ENCODE measurements at places on chromosomes 16 and 17.
A peak's percentile ranks its signal among the peaks of the same experiment; 100 is the strongest.

DNA sequence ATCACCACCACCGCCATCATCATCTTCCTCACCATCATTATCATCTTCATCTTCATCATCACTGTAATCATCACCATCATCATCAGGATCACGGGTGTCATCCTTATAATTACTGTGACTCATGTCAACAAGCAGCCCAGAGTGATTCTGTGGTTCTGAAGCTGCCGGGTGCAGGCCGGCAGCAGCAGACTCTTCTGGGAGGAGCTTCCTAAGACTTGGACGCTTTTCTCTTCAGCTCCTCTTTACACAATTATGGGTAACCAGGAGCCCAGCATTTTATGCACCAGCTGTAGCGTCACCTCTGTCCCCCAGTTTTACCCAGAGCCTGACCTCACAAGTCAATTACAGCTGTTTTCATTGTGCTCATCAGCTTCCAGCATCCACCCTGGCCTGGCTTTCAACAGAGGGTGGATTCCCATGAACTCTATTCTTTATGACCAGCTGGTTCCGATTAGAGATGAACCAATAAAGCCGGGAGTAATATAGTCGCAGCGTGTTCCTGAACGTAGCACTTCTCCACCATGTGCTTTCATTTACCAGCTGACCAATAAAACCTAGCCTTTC, 275.8 kb downstream of the FOXL1 start:
- no peak for DNase-seq

DNA sequence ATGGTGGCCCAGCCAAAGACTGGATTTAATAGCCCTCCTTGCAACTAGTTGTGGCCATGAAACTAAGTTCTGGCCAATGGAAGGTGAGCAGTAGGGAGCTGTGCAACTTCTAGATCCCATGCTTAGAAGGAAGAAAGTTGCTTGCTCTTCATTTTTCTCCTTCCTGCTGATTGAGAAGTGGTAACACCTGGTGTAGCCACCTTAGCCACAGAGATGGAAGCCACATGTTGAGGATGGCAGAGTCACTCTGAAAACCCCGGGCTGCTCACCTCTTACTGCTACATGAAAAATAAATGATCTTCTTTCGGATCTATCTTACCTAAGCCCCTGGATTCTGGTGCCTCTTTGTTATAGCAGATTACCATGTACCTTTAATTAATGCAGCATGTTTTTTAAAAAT, 10.3 kb upstream of the ATP5MC1 start:
- peak; percentile 25 for DNase-seq

DNA sequence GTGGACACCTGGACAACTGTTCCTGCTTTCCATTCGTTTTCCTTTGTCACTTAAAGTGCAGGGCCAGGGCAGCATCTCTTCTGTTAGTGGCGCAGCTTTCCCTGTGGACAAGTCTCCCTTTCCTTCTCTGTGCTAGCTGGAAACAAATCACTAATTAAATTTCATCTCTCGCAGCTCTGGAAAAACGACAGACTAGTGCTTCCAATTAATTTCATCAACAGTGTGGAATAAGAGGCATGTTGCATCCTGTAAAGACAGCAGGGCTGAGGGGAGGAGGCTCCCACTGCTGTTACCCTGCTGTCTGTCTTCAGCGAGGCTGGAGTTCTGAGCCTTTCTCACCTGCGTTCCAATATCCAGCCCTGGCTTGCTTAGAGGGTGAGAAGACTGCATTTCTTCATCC, 352.1 kb upstream of the HSBP1 start:
- no peak for DNase-seq

GRCh38 chr17:77457572-77458201, 316.9 kb downstream of the SEC14L1 start:
- DNase-seq = no peak

DNA sequence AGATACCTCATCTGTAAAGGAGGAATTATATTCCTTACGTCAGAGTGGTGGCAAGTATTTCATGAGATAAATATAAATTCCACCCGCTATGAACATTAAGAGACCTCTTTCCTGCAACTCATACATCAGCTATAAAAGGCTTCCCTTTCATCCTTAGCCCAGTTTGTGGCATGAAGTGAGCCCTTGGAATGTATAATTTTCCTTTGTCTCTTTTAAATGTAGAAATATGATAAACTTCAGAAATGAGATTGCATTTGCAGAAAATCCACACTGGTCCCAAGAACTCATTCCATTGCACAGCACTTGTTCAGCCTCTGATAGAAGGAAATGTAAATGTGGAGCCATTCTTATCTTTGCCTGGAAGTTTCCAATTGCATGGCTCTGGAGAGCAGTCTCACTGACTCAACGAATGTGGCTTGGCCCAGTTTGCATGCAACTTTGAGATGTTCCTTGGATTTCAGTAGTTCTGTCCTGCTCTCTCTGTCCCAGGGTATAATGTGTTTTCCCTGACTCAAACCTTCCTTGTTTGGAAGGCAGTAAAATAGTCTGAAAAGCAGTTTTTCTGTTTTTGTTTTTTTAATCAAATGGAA, 746.4 kb downstream of the CDH11 start:
- no peak for DNase-seq

DNA sequence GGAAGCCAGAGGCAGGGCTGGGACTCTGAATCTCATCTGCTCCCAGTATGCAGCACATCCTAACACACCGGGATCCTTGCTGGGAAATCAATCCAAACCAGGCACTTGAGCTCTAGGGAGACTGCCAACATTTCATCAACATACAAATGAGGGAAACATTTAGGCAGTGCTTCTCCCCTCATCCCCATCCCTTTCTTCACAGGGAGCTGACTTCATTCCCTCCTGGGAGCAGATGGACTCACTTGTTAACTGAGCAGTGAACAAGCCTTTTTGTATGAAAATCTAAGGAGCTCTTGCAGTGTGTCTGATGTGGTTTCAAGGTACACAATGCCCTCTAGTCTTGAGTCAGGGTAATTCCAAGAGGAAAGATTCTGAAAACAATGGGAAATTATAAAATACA, 96.3 kb downstream of the TMEM114 start:
- DNase-seq = no peak

DNA sequence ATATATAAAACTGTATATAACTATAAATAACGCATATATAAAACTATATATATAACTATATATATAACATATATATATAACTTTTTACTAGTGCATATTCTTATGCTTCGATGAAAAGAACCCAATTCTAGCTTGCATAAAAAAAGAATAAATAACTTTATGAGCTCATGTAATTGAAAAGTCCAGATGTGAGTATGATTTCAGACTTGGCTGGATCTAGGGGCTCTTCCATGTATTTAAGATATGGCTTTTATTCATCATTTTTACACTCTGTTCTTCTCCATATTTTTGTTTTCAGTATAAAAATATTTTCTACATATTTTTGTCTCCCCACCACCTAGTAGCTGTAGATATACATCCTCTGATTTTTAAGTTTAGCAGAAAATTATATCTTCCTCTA, 417.5 kb downstream of the CDH11 start:
- no peak for DNase-seq

DNA sequence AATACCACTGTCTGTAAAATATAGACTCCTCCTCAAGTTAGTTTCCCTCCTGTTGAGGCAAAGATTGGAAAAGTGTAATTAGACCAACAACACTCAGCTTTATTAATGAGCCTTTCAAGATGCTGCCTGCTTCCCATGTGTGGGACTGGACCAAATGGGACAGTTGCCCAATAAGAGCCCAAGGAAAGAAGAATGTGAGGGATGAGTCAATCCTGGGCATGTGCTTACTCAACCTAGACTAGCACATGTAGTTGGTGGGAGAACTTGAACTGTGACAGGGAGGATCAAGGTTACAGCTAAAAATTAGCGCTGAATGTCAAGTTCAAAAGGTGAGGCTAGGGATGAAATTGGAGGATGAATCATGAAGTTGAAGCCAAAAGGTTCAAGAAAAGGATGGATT, 435.5 kb downstream of the CA10 start:
- DNase-seq = no peak

DNA sequence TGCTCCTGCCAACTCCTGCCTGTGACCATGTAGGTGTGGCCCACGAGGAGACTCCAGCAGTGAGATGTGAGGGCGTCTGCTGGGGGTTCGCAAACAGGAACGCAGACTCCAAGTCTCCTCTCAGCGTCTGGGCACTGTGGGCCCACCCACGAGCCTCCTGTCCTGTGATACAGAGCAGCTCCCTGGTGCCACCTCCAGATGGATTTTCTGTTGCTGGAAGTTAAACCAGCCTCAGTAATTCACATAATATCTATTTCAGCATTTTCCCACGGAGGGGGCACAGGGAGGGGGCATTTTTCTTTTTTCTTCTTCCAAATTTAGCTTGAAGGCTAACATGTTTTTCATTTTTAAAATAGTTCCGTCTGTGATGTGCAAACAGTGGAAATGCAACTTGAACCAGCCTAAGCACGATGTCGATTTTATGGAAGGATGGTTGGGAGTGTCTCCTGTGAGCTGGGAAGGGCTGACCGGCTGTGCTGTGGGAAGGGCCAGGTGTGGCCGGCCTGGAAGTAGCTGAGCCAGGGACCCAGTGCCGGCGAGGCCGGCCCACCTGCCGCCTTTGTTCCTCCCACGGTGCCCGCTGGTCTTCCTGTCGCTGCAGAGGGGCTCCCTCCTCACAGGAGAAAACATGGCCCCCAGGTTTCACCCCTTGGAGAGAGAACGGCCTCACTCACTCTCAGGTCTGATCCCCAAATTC, 3.9 kb upstream of the RAB40B start:
- no peak for DNase-seq

DNA sequence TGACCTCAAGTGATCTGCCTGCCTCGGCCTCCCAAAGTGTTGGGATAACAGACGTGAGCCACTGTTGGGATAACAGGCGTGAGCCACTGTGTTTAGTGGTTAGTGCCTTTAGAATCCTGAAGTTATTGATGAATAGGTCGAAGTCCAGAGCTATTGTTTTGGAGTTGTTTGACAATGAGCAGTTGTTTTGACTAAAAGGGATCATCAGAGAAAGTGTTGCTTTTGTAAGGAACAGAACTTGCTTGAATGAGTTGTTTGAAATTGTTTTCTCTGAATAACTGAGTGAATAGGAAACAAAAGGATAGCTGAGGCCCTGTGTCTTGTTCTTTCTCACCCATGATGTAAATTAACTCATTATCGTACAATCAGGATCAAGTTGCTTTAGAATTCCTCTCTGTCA, 46.6 kb downstream of the PRPSAP2 start:
- DNase-seq = no peak

- no peak for DNase-seq
These were observed 8.2 kb downstream of the FN3K start for GRCh38 chr17:82743344-82744219.

DNA sequence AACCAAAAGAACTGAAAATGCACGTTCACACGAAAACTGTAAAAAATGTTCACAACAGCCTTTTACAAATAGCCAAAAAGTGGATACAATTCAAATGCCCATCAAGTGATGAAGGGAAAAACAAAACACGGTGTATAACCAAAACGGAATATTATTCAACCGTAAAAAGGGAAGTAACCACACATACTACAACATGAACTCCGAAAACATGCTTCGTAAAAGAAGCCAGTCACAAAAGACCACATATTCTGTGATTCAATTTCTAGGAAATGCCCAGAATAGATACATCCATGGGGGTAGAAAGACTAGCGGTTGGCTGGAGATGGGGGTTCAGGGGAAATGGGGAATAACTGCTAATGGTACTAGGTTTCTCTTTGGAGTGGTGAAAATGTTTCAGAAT, 81.5 kb upstream of the TRAP1 start:
- no peak for DNase-seq

GRCh38 chr16:72464597-72465368, 292.8 kb upstream of the PMFBP1 start:
- no peak for DNase-seq

DNA sequence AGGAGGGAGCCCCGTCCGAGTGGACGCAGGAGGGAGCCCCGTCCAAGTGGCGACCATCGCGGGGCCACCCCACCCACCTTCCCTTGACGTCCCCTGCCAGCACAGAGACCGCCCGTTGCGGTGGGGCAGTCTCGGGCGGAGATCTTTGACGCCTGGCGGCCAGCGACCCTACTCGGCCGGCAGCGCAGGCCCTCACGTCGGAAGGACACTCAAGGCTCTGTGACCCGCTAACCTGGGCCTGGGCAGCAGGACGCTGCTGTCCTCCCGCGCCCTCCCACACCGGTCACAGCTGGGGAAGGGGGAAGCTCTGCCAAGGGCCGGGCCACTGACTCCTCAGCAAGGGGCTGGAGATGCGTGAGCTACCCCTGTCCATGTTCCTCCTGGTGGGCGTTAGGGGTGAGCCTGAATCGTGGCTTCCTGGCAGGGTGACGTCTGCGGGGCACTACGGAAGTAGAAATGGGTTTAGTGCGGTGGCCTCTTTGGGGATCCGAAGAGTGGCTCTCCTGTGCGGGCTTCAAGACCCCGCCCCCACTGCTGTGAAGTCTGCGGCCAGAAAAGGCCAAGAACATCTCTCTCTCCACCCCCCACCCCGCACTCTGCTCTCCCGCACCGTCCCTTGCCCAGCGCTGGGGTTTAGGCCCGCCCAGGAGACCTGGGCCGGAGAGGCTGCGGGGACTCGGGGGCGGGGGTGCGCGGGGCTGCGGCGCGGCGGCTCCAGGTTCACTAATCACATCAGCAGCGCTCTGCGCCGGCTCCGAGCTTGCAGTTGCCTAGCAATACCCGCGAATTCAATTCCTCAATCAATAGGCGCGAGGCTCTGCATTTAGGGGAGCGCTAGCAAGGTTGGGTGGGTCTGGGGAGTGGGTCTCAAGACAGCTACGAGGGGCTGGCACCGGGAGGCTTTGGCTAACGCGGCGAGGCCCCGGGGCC, 5.8 kb downstream of the CBX8 start:
- DNase-seq = no peak

DNA sequence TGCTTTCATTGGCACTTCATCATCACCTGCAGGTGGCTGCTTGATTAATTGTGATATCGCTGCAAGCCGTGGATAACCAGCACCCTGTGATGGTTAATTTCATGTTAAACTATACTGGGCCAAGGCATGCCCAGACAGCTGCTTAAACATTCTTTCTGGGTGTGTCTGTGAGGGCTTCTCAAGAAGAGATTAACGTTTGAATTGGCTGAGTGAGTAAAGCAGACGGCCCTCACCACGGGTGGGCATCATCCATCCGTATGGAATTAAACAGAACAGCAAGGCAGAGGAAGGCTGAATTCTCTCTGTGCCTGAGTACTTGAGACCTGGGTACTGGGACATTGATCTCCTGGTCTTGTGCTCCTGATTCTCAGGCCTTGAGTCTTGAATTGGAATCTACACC, 7.1 kb upstream of the ZNF213 start:
- no peak for DNase-seq

- no peak for DNase-seq
These were observed 24.9 kb upstream of the CRYM start for GRCh38 chr16:21302898-21303528.

DNA sequence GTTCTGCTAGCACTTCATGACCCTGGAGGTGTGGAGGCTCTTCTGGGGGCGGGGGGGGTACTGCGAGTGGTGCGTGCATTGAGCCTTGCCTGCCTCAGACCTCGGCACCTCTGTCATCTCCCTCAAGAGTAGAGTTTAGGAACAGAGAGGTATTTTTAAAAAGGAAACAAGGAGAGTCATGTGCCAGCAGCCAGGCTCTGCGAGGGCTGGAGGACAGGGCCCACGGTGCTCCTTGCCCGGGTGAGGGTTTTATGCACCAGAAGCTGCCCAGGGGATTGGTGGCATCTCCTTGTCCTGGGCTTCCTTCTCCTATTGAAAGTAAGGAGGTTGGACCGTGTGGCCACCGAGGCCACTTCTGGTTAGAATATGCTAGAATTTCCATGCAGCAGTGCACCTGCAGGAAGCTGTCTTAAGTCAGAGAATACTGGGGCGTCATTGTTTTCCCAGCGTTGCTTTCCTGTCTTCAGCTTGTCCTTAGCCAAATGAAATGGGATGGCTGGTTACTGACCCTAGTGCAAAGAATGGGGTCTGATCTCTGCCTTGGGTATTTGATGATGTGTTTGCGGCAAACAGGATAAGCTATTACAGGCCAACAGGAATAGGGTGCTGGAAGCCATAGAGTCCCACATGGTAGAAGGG, 3.2 kb downstream of the CBX2 start:
- no peak for DNase-seq

All from activated naive CD4-positive, alpha-beta T cell treated with anti-CD3 and anti-CD28 coated beads, Interleukin-2, amount 10 ng/mL, durations not matched to agents 7 days and 5 days (primary cell).